Midbrain (tissue), 1 donor: ENCODE measurements at places on chromosomes 7 and 10.

DNA sequence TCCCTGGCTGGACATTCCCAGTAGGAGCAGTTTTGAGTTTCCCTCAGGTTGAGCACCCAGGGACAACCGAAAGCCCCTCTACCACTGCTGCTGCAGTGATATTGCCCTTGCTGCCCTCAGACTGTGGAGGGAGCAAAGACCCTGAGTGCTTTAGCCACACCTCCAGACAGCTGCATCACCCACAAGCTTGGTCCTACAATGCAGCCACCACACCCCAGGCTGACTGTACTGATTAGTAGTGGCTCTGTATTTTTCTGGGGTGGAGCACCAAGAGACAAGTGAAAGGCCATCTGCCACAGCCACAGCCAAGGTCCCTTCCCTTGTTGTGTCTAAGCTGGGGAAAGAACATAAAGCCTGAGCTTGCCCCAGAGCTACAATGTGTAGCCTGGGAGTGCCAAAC, 789.9 kb downstream of the PCDH15 start:
- DNase-seq = no peak

- DNase-seq = no peak
Observed at GRCh38 chr7:70758646-70759045, 373.3 kb upstream of the GALNT17 start.

- DNase-seq = no peak
Observed at GRCh38 chr7:39540320-39540719, 25.9 kb upstream of the YAE1 start.

GRCh38 chr10:61937631-61938351, 36.3 kb downstream of the ARID5B start:
- peak; percentile 12 for DNase-seq

GRCh38 chr7:95398155-95398940, 2.2 kb upstream of the PON3 start:
- DNase-seq = no peak

- DNase-seq = peak; percentile 4
Observed at GRCh38 chr7:5636914-5637313, 144.5 kb downstream of the RNF216 start.

DNA sequence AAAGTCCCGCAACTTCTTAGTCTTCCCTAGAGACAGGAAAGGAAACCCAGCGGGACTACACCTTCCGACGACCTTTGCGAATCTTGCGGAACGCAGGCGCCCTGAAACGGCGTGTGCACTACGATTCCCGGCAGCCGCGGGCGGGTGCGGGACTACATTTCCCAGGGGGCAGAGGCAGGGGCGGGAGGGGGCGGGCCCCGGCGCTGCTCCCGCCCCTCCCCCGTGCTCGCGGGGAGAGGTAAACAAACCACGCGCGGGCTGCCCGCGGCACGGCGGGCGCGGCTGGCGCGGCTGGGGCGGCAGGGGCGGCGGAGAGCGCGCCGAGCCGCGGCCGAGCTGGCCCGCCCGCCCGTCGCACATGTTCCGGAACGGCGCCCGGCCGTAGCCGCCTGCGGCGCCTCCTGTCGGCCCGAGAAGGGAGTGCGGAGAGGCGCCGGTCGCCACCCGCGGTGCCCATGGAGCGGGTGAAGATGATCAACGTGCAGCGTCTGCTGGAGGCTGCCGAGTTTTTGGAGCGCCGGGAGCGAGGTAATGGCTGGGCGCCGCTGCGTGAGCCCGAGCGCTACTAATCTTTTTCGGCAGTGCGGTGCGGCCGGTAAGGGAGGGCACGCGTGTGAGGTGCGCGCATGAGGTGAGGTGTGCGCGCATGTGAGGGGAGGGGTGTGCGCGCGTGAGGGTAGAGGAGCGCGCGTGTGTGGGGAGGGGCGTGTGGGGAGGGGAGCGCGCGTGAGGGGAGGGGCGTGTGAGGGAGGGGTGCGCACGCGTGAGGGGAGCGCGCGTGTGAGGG, 18.5 kb downstream of the MXI1 start:
- peak; percentile 96 for DNase-seq

DNA sequence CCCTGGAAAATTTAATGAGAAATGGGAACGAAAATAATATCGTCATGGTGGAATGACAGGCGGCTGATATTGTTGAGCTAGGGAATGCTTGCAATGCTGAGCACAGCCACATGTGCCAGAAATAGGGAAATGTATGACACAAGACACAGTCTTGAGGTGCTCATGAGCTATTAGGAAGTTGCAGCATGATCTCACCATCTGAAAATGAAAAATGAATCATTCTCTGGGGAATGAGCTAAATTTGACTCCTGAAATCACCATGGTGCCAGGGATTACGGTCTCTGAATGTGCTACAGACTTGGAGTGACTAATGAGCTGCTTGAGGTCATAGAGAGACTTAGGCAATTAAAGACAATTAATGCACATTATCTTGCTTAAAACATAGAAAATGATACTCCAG, 845.0 kb downstream of the CNTNAP2 start:
- no peak for DNase-seq

DNA sequence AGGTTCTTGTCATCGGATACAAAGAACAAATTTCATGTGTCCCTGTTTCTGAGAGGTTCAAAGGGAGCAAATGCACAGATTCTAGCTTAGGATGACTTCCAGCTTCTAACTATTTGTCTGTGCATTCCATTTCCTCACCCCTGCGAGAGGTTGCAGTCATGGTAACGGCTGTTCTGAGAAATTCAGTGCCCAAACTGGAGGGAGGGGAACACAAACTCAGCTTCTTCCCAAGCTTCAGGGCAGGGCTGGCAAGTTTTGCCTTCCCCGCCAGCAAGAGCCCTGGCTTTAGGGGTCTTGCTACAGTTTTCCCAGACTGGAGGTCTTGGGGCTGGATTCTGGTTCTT, 11.1 kb downstream of the FAS start:
- peak; percentile 10 for DNase-seq

GRCh38 chr7:47349401-47349800, 232.5 kb downstream of the TNS3 start:
- no peak for DNase-seq

DNA sequence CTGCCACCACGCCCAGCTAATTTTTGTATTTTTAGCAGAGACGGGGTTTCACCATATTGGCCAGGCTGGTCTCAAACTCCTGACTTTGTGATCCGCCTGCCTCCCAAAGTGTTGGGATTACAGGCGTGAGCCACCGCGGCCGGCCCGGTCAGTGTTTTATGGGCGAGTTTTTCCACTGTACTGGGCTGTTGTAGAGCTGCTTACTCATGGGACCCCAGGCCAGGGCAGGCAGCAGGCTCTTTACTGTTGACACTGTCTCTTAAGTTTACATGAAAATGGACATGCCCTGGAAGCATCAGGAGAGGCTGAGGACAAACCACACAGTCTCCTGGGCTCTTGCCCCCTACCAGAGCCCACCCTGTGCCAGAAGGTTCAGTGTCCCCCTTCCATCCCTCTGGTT, 11.2 kb downstream of the NACAD start:
- no peak for DNase-seq

GRCh38 chr7:40899636-40900507, 765.1 kb downstream of the SUGCT start:
- DNase-seq = no peak

DNA sequence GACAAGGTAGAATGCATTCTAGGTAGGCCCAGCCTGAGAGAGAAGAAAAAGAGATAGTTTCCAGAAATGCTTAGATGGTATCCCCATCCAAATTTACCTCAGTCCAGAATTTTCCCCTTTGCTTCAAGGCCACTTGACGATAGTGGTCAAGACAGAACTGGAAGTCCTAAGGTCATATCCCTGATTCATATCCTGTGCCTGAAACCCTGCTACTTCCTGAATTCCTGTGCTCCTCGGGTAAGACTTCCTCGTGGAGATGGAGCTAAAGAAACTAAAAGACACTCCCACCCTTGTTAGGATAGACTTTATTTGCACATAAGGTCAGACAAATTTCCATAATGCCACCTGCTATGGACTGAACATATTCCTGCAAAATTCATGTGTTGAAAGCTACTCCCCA, 175.9 kb downstream of the EVX1 start:
- DNase-seq = no peak

DNA sequence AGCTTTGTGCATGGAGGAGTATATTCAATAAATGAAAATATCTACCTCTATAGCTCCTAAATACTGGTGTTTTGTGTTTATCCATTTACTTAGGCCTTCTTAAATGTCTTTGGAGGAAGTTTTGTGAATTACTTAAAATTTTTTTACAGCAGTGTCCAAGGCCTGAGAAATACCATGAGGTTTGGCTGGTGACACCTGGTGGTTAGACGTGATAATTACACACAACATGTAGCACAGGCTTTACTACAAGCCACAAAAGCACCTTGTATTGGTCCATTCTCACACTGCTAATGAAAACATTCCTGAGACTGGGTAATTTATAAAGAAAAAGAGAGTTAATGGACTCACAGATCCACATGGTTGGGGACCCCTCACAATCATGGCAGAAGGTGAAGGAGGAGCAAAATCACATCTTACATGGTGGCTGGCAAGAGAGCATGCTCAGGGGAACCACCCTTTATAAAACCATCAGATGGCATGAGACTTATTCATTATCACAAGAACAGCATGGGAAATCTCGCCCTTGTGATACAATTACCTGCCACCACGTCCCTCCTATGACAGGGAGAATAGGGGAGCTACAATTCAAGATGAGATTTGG, 20.6 kb downstream of the HYAL4 start:
- peak; percentile 22 for DNase-seq

GRCh38 chr10:104892879-104893617, 252.0 kb downstream of the SORCS3 start:
- no peak for DNase-seq

DNA sequence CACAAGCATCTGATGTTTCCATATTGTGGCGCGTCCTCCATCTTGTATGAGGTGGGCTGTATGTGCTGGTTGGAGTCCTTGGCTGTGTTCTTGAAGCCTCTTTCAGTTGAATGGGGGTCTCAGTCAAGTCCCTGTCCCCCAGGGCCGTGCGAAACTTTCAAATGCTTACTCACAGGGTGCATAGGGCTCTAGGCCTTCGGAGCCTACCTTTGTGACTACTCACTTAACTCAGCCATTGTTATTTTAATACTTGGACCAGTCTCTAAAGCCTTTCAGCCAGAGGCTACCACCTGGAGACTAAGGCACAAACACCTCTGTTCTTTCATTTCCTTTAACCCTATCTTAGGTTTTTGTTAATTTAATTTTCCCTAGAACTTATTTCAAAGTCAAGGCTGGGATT, 785.9 kb downstream of the GATA3 start:
- DNase-seq = no peak

GRCh38 chr7:54880326-54880989, 121.4 kb upstream of the SEC61G start:
- no peak for DNase-seq

- DNase-seq = no peak
Observed at GRCh38 chr7:116582806-116583444, 58.1 kb downstream of the CAV1 start.

DNA sequence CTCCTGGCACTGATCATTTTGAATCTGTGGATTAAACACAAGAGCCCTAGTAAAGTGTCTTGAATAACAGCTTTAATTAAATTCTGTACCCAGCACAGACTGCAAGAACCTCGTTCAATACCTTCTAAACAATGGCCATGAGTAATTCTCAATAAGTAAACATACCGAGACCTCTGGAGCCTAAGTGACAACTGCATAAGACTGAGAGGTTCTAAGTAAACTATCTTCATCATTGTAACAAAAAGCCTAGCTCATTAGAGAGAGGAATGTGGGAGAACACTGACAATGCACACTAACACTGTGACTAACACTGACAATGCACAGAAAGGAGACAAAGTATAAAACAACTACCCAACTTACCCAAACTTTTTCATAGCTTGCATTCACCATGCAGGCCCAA, 117.4 kb downstream of the ELAPOR2 start:
- peak; percentile 61 for DNase-seq

DNA sequence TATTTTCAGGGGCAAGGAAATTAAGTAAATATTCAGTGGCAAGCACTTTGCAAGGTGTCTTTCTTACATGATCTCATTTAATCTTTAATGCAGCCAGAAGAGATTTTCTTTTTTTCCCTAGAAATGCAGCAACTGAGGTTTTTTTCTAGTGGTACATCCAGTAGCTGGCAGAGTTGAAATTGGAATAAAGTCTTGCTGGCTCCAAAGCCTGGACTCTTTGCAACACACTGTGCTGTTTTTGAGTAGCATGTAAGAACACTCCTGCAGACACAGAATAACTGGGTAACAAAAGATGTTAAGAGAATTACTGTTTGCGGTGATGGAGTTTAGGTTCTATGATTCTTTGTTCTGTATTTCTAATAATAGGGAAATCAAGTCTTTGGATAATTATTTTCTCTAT, 123.6 kb downstream of the PON1 start:
- peak; percentile 42 for DNase-seq

DNA sequence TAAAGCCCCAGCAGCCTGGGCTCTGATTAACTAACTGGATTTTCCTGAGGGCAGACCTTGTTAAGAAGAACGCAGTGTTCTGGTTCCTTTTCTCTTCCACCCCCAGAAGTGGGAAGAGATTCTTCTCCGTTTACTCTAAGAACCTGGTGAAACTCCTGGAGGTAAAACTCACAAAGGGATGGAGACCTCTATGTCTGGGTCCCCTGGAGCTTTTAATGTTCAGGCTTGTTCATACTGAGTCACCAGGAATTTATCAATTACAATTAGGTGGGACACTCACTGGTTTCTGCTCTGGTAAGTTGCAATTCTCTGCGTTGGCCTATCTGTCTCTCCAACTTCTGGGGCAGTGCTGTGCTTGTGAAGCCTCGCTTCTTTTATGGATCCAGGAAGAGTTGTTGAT, 73.3 kb upstream of the CACNB2 start:
- no peak for DNase-seq

DNA sequence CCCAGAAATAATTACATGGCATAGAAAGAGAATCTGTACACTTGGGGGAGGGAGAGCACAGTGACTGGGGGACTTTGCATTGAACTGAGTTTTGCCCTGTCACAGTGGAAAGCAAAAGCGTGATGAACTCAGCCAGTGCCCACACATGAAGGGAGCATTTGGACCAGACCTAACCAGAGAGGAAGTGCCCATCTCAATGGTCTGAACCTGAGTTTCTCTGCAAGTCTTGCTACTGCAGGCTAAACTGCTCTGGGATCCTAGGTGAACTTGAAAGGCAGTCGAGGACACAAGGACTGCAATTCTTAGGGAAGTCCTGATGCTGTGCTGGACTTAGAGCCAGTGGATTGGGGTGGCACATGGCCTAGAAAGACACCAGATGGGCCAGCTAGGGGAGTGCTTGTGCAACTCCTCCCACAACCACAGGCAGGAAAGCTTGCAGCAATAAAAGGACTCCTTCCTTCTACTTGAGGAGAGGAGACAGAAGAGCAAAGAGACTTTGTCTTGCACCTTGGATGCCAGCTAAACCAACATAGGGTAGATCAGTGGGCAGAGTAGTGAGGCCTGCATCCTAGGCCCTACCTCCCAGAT, 259.0 kb downstream of the GRM8 start:
- DNase-seq = no peak

DNA sequence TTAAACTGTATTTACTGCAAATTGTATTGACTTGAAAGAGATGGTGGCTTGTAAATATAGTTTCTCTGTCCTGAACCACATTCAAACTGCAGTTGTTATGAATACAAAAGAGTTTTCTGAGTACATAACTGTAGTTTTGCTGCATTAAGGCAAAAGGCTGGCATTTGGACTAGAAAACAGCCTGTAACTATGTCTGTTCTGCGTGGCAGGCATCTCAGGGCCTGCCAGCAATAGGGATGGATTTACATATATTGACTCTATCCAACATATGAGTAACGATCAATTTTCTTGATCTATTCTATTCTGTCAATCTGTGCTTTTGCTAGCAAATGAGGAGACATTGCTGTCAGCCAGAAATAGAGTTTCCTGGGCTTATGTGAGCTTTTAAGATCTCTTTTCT, 174.6 kb downstream of the TMEM26 start:
- no peak for DNase-seq

- DNase-seq = no peak
Observed at GRCh38 chr10:23514321-23514720, 75.4 kb downstream of the OTUD1 start.
